Small intestine (tissue), 16 donors: ENCODE measurements at places on chromosomes 11 and 22. TPM values are rescaled to one million over a fixed set of nuclear protein-coding genes. Genes with fewer than 3 reads are reported as not detected.

The FGF3 gene
- polyA plus RNA-seq: not detected

DNA sequence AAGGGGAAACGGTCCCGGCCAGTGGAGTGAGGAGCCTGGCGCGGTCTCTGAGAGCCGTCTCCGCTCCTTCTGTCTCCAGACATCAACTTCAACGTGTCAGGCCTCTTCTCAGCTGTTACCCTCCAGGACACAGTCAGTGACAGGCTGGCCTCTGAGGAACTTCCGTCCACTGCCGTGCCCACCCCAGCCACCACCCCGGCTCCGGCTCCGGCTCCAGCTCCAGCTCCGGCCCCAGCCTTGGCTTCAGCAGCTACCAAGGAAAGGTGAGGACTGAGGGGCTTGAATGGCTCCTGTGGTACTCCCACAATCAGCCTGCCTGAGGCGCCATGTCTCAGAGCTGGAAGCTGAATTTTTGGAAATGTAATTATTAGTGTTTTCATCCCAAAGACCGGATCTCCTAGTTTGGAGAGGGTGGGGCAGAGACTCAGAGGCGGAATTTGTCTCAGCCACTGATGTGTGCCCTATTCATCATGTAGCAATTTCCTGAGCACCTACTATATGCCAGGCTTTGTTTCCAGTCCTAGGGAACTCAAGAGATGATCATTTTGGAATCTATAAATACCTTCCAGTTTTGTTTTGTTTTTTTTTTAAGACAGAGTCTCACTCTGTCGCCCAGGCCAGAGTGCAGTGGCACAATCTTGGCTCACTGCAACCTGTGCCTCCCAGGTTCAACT lies 7.9 kb upstream of the PDXP start:
- H3K27ac ChIP-seq: peak overlapping the region; percentile 22
- no peak for DNase-seq
- H3K27me3 ChIP-seq: no peaks in the 10 kb centered on the region

DNA sequence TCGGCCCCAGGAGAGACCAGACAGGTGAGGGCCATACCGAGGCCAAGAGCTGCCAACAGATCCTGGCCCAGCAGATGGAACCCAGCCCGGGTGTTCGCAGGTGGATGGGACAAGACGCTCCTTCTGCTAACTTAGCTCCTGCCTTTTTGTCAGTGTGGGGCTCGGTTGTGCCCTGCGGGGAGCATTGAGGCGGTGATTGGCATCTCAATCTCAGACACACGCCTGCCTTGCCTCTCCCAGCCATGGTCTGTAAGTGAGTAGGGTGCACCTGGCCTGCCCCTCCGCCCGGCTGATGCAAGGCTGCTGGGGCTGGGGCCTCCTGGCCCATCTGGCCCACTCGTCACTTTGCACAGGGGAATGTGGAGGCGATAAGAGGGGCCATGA lies 350.1 kb downstream of the TBC1D22A start:
- no peak overlapping the region for H3K27ac ChIP-seq
- H3K36me3 ChIP-seq: no peaks in the 10 kb centered on the region
- no peaks in the 10 kb centered on the region for H3K27me3 ChIP-seq
- DNase-seq: no peak
- no peak overlapping the region for H3K4me3 ChIP-seq

- H3K27ac ChIP-seq: no peak overlapping the region
- no peak overlapping the region for H3K4me3 ChIP-seq
- DNase-seq: peak; percentile 77
- peaks cover 36% of the 10 kb centered on the region for H3K4me1 ChIP-seq
- H3K27me3 ChIP-seq: no peaks in the 10 kb centered on the region
Measured at GRCh38 chr22:36413022-36413775, 25.4 kb upstream of the MYH9 start.

DNA sequence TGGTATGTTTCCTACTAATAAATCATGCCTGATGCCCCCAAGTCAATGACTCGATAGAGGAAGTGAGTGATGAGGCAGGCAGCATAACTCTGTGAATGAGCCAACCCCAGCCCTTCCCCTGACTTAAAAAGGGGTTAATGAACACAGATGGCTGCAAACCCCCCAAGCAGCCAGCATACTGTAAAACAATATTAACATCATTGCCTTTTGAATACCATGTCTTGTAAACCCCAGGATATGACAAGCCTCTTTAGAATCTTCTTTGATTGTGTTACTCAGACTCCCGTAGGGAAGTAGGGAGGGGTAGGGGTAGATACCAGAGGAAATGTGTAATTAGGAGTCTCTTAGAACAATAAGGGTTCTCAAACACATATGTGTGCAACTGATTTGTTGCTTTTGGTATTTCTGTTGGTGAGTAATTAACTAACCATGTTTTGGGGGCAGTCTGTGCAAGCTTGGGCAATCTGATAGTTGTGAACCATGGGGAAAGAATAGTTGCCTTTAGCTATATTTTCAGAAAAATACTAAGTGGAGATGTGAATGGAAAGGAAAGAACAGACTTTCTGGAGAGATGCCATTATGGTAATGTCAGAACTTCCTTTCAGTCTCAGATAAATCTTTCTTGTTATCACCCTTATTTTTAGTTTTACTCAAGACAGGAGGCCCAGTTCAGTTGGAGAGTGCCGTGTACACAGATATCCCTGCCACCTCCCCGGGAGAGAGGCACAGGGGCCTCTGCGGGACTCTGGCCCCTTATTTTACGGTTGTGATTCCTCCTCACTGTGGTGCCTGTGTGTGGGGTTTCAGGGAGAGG lies 701.8 kb downstream of the NTM start:
- H3K36me3 ChIP-seq: no peaks in the 10 kb centered on the region
- DNase-seq: no peak
- H3K4me1 ChIP-seq: no peaks in the 10 kb centered on the region
- H3K27ac ChIP-seq: no peak overlapping the region
- H3K4me3 ChIP-seq: no peak overlapping the region

The OR4D9 gene
- not detected for polyA plus RNA-seq

DNA sequence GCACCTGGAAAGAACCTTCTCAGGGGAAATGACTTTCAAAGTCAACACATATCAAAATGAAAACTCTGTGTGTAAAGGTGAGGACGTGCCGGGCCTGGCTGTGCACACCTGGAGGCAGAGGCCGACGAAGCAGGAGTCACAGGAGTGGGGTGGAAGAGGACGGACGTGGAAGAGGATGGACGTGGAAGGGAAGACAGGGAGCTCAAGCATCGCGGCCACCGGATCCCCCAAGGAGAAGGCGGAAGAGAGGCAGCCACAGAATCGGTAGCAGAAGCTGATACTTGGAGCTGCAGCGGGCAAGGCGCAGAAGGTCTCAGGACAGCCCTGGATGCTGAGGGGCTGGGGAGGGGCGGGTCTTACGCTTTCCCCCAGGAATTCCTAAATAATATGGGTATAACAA lies 519.8 kb downstream of the BRD1 start:
- no peak for DNase-seq
- H3K27me3 ChIP-seq: no peaks in the 10 kb centered on the region
- H3K4me3 ChIP-seq: no peak overlapping the region
- no peaks in the 10 kb centered on the region for H3K36me3 ChIP-seq
- no peaks in the 10 kb centered on the region for H3K4me1 ChIP-seq

The CLMP gene
- polyA plus RNA-seq: 12.2 TPM

- H3K36me3 ChIP-seq: no peaks in the 10 kb centered on the region
- peaks cover 3% of the 10 kb centered on the region for H3K4me1 ChIP-seq
- no peak for DNase-seq
- no peak within 1 kb of the TSS for H3K27ac ChIP-seq
- no peaks in the 10 kb centered on the region for H3K27me3 ChIP-seq
Measured at GRCh38 chr22:21632237-21632895, at the start of gene CCDC116. Gene CCDC116, plus strand, starts transcription at chr22:21632760. Its CDS starts 422 bp downstream, at chr22:21633182.

- no peak overlapping the region for H3K4me3 ChIP-seq
- H3K27ac ChIP-seq: no peak overlapping the region
- H3K27me3 ChIP-seq: no peaks in the 10 kb centered on the region
Measured at GRCh38 chr11:111606986-111607385, 4.7 kb downstream of the SIK2 start.

DNA sequence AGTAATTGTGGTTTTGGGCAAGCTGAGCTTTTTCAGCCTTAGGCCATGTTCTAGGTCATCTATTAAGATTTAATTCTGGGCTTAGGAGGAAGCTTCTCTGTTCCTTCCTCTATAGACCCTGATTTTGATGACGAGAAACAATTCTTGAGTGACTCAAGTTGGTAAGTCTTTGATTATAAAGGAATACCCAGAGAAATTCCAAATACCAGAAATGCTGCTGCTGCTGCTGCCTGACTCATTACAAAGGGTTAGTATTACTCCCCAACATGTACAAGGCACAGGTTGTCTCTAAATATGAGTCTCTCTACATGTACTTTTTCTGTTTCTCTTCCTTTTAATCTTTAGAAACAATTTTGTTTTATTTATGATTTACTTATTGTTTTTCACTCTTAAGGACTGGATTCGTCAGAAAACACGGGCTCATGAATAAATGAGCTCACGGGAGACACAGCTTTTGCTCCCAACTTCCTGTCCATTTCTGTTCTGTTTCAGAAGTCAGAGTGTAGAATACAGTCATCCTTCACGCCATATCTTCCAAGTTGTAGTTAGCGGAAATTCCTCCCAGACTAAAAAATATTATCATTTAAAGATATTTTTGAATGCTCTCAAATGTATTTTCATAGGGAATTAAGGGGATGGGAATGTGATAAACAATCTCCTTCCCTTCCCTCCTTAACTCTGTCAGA lies 31.8 kb upstream of the RBMXL2 start:
- no peaks in the 10 kb centered on the region for H3K27me3 ChIP-seq
- H3K4me3 ChIP-seq: no peak overlapping the region
- H3K36me3 ChIP-seq: no peaks in the 10 kb centered on the region
- no peak overlapping the region for H3K27ac ChIP-seq

GRCh38 chr11:88293931-88294330 lies 43.6 kb downstream of the CTSC start:
- H3K4me1 ChIP-seq: peaks cover 12% of the 10 kb centered on the region
- H3K27ac ChIP-seq: no peak overlapping the region
- H3K27me3 ChIP-seq: no peaks in the 10 kb centered on the region
- no peak overlapping the region for H3K4me3 ChIP-seq
- no peak for DNase-seq

The KREMEN1 gene
- 11.5 TPM for polyA plus RNA-seq

- no peaks in the 10 kb centered on the region for H3K27me3 ChIP-seq
- H3K36me3 ChIP-seq: peaks cover 5% of the 10 kb centered on the region
- peaks cover 8% of the 10 kb centered on the region for H3K4me1 ChIP-seq
- no peak for DNase-seq
Measured at GRCh38 chr22:37918580-37919270, 12.6 kb downstream of the MICALL1 start.

The LDLRAD3 gene
- polyA plus RNA-seq: 0.22 TPM

The TENM4 gene
- polyA plus RNA-seq: 0.31 TPM

The FAM83F gene
- 8.5 TPM for polyA plus RNA-seq

DNA sequence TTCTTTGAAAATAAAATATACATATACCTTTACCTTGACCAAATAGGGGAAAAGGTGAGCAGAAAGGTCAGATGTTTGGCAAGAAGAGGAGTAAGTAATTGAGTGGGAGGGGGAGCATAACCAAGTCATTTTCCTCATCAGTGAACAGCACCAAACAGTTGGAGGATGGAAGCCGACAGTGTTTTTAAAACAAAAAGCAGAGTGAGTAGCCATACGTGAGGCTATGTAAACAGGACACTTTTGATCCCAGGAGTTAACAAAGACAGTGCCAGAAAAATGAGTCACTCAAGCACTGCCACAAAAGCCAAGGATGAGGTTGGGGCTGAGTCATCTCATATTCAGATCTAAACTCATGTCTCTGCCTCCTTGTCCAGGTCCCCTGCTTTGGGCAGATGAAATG lies 734.7 kb downstream of the KCNA4 start:
- no peak for DNase-seq
- no peaks in the 10 kb centered on the region for H3K4me1 ChIP-seq
- no peak overlapping the region for H3K4me3 ChIP-seq
- no peak overlapping the region for H3K27ac ChIP-seq
- H3K36me3 ChIP-seq: no peaks in the 10 kb centered on the region
- H3K27me3 ChIP-seq: no peaks in the 10 kb centered on the region

GRCh38 chr22:33793475-33793874 lies 126.8 kb downstream of the LARGE1 start:
- no peak overlapping the region for H3K27ac ChIP-seq
- no peak for DNase-seq
- no peak overlapping the region for H3K4me3 ChIP-seq
- no peaks in the 10 kb centered on the region for H3K36me3 ChIP-seq
- no peaks in the 10 kb centered on the region for H3K4me1 ChIP-seq

- H3K27me3 ChIP-seq: no peaks in the 10 kb centered on the region
Measured at GRCh38 chr11:126133901-126134300, 71.2 kb upstream of the CDON start.

The WNT7B gene
- 0.22 TPM for polyA plus RNA-seq

GRCh38 chr11:79439410-79439885 lies 1.4 kb downstream of the TENM4 start:
- peaks cover 30% of the 10 kb centered on the region for H3K27me3 ChIP-seq
- H3K4me1 ChIP-seq: peaks cover 24% of the 10 kb centered on the region
- H3K4me3 ChIP-seq: no peak overlapping the region
- DNase-seq: no peak
- no peaks in the 10 kb centered on the region for H3K36me3 ChIP-seq

DNA sequence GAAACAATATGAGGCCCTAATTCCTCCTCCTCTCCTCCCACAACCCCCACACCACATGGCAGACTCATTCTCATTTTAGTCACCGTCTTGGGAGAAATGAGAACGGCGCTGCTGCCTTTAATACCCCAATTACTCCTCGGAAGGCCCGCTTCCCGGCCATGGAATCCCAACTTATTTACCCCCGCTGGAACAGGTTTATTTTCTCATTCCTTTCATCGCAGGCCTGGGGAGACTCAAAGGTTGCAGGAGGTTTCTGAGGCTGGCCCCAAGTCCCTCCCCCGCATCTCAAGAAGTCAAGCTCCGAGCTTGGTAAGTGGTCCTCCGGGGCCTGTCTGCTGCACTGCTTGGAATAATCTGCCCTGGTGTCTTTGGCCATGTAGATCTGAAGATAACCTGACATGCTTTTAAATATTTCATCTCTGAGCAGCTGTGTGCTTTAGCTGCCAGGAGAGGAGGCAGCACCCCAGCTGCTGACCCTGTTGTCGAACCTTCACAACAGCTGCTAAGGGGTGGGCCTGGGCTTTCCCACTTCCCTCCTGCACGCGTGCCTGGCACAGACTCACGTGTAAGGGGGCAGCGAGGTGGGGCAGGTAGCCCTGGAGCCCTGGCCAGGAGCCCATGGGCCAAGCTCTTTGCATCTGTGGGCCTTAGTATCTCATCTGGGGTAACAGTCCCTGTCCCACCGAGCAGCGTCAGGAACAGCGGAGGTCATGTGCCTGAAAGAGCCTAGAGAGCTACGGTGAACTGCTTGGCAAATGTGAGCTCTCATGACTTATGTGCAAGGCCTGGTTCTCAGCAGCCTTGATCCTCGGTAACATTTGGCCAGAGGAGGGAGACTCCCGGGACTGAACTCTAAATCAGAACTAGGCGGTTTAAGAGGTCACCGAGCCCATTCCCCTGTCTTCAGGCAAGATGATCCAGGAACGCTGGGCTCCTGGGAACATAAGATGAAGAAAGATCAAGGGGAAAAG lies 164.6 kb downstream of the ST3GAL4 start:
- no peak overlapping the region for H3K4me3 ChIP-seq
- H3K27ac ChIP-seq: no peak overlapping the region
- no peaks in the 10 kb centered on the region for H3K36me3 ChIP-seq
- no peak for DNase-seq
- no peaks in the 10 kb centered on the region for H3K27me3 ChIP-seq
